ENCODE measurements at places on chromosomes 16 and 17. TPM values are rescaled to one million over a fixed set of nuclear protein-coding genes. Genes with fewer than 3 reads are reported as not detected.

GRCh38 chr17:31591924-31592323 is 200.4 kb downstream of the RAB11FIP4 start:
- no peak for DNase-seq

GRCh38 chr17:17416007-17416399 is 60.8 kb upstream of the MED9 start:
- DNase-seq, result no peak

The TP53TG3B gene
- total RNA-seq, result not detected

DNA sequence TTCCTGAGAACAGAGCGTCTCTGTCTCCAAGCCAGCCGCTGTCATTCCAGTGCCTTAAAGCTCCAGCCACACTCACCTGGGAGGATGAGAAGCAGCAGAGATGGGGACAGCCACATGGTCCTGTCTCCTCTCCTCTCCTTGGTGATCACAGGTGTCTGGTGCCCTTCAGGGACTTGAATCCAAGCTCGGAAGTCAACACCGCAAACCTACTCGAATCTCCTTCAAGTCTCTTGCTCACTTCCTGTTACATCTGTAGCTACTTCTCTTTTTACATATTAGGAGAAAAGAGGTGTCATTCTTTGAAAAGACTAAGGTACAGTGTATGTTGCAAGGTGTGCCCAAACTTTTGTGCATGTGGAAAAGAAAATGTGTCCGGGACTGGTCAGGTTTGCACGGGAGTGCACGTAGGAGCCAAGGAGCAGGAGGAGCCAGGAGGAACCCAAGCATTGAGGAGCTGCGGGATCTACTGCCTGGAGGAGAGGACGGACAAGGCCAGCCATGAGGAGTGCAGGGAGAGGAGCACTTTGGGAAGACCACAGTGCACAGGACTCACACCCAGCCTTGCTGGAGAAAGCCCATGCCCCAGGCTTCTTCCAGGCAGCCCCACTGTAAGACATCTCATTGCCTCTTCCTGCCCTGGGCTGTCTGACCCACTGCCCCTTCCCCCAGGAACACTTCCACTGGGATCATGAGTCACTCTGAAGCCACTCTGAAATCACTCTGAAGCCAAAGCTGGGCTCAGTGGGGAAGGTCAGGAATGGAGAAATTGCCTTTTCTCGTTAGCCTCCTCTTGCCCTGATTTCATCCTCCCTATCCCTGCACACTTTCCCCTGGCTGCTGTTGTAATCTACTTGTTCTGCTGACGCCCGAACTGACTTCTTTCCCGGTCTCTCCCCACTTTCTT is at the start of gene CD300LD:
CD300LD (minus strand) TSS at position 197 of the 904 bp plus-strand sequence; CDS start at position 116, 81 bp downstream.
- no peak for DNase-seq

The WSCD1 gene
- total RNA-seq, result 2.6 TPM

Measured in mucosa of gallbladder (tissue), 1 donor.